ENCODE measurements at places on chromosomes 7 and 10.

- no peak for DNase-seq
Measured at GRCh38 chr10:33395201-33395600, 60.7 kb upstream of the NRP1 start.

GRCh38 chr7:74043523-74043951 lies 15.6 kb downstream of the ELN start:
- no peak for DNase-seq

DNA sequence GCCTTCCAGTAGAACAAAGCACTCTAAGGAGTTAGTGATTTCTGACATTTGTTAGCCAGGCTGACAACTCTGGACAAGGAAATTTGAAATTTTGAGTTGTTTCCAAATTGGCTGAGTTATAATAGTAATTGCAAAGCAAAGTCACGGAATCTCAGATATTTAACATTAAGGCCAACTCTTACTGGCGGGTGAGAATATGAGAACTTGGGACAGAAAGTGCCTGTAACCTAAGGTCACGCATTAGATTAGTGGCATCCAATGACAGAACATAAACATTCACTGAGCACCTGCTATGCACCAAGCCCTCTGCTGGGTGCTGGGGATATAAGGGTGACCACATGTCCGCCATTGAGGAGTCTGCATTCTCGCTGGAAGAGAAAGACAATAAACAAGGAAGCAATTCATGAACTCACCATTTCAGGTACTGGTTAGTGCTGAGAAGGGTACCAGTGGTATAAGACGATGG lies 45.5 kb upstream of the CHST15 start:
- DNase-seq: no peak

GRCh38 chr10:43304687-43305333 lies 37.9 kb upstream of the RASGEF1A start:
- peak; percentile 55 for DNase-seq

GRCh38 chr10:44752451-44753441 lies 158.4 kb upstream of the TMEM72 start:
- DNase-seq: no peak

DNA sequence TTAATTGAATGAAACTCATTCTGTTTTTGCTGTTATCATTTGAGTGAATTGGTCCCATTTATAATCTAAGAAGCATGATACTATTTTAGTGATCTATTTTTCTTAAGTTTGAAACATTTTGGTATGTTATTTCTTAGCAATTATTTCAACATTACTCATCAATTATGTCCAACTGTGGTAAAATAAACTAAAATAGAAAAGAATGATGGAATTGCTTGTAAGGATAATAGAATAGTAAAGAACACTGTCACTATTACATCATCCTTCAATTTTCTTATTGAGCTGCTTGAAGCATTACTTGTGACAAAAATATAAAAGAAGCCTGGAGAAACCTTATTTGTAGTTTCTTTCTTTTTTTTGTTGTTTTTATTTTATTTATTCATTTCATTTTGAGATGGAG lies 42.4 kb downstream of the ZNF487 start:
- no peak for DNase-seq

- no peak for DNase-seq
Measured at GRCh38 chr10:132482090-132482800, 55.3 kb upstream of the INPP5A start.

- DNase-seq: no peak
Measured at GRCh38 chr7:102077081-102077480, 209.6 kb upstream of the SH2B2 start.

GRCh38 chr7:139703487-139704307 lies 74.1 kb downstream of the HIPK2 start:
- no peak for DNase-seq

- DNase-seq: no peak
Measured at GRCh38 chr7:132242192-132242812, 334.0 kb downstream of the PLXNA4 start.

GRCh38 chr10:785089-785860 lies 95.8 kb upstream of the DIP2C start:
- no peak for DNase-seq

- no peak for DNase-seq
Measured at GRCh38 chr7:118040562-118040961, 143.4 kb upstream of the LSM8 start.

DNA sequence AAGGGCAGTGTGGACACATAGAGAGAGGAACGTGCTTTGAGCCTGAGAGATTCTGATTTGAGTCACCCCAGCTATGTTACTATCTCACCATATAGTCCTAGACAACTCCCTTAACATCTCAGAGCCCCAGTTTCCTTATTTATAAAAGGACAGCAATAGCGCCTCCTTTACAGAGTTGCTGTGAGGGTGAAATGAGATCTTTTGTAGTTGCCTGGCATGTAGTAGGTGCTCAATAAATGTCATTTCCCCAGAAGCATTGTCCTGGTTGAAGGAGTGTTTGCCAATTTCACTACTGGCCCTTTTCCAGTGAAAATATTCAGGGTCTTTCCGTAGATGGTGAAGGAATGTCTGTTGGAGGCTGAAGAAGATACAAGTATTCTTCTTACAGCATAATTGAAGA lies 51.3 kb upstream of the FAM180A start:
- DNase-seq: no peak

- DNase-seq: no peak
Measured at GRCh38 chr7:96203786-96204185, 118.1 kb downstream of the SLC25A13 start.

DNA sequence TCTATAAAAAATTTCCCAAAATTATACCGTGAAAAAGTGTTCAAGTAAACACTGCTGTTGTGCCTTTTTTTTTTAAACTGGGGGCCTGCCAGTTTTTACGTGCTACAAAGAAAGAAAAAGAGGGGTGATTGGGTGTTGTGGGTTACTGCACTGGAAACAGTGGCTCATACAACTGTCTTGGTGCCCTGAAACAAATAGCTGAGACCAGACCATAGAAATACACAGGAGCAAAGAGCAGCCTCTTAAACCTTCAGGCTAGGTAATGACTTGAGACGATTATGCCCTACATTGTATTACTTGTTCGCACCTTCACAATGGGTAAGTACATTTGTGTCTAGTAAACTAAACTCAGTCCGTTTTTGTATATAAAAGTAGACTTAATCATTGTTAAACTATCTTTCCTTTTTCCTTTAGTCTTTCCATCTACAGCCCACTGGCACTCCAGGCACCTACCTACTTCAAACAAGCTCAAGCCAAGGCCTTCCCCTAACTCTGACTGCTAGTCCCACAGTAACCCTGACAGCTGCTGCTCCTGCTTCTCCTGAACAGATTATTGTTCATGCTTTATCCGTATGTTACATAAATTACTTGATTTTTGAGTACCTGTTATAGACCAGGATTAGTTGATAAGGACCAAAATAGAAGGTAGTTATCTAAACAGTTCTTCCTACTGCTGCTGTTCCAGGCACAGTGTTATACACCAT lies 26.6 kb downstream of the TMEM243 start:
- no peak for DNase-seq

GRCh38 chr10:43220657-43221418 lies 46.0 kb downstream of the RASGEF1A start:
- peak; percentile 0 for DNase-seq

GRCh38 chr7:27196287-27196767 lies 3.6 kb downstream of the HOXA13 start:
- peak; percentile 86 for DNase-seq

DNA sequence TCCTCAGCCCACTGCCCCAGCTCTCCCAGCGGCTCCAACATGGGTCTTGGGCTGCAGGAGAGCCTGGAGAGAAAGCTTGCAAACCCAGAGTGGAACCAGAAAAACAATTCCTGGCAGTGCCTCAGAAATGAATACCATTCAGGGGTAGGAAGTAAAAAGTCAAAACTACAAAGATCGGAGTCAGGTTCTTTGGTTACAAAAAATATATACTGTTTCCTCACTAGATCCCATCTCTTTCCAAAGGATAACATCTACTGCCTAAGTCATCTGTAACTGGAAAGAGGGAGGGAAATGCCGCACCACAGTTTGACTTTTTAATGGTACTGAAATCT lies 14.9 kb downstream of the CREB3L2 start:
- DNase-seq: no peak

- DNase-seq: no peak
Measured at GRCh38 chr7:87217983-87218653, 1.4 kb downstream of the TMEM243 start.

- no peak for DNase-seq
Measured at GRCh38 chr7:39383136-39383535, 183.1 kb upstream of the YAE1 start.

All from activated gamma-delta T cell treated with Interleukin-2 at 50 U/mL for 16 hours (primary cell).